Stomach (tissue), 19 donors: ENCODE measurements at places on chromosomes 16 and 17. TPM values are rescaled to one million over a fixed set of nuclear protein-coding genes. Genes with fewer than 3 reads are reported as not detected.

Gene ITGAX
- not detected for total RNA-seq

Gene ANKRD40CL
- total RNA-seq, result 1.4 TPM

Gene CSH1
- total RNA-seq, result not detected

Gene SPEM2
- not detected for total RNA-seq

Gene KRTAP2-1
- not detected for total RNA-seq

Gene ZNF286A
- 13.6 TPM for total RNA-seq

Gene USP36
- 33.3 TPM for total RNA-seq

Gene BIRC5
- 3.9 TPM for total RNA-seq

Gene SAMD14
- total RNA-seq, result not detected

Gene HSD3B7
- 52.7 TPM for total RNA-seq

Gene SLC5A11
- total RNA-seq, result not detected

Gene SERPINF2
- 1.7 TPM for total RNA-seq

Gene ABCA9
- total RNA-seq, result 4.1 TPM

Gene CLDN7
- 17.4 TPM for total RNA-seq

Gene RHBDF1
- total RNA-seq, result 27.4 TPM

Gene NOS2
- total RNA-seq, result 0.18 TPM

Gene OTOP2
- not detected for total RNA-seq

Gene RGS9
- 4.3 TPM for total RNA-seq

Gene FBXO31
- total RNA-seq, result 1,171 TPM

Gene HSD17B1
- 1.8 TPM for total RNA-seq

Gene C1QTNF8
- total RNA-seq, result not detected

Gene NPIPB13
- 3.6 TPM for total RNA-seq

Gene NGFR
- 6.6 TPM for total RNA-seq

Gene SSH2
- 27.2 TPM for total RNA-seq

Gene CIITA
- 67.1 TPM for total RNA-seq

Gene TBC1D3
- total RNA-seq, result not detected

Gene NR1D1
- total RNA-seq, result 2.8 TPM

Gene P2RX1
- total RNA-seq, result 3.6 TPM

Gene PYDC1
- not detected for total RNA-seq

Gene ACACA
- 45.2 TPM for total RNA-seq

Gene CPNE2
- 55.4 TPM for total RNA-seq

Gene TPSB2
- 125 TPM for total RNA-seq

Gene ARHGAP23
- total RNA-seq, result 42.0 TPM

Gene SLC16A6
- not detected for total RNA-seq

Gene ULK2
- total RNA-seq, result 11.1 TPM

Gene RHBDL3
- total RNA-seq, result not detected

Gene STH
- total RNA-seq, result not detected

Gene CCT6B
- 0.45 TPM for total RNA-seq

Gene EVI2A
- total RNA-seq, result 4.5 TPM

Gene NAGLU
- 55.8 TPM for total RNA-seq

Gene NSRP1
- total RNA-seq, result 110 TPM

Gene HAS3
- total RNA-seq, result 10.3 TPM

Gene AXIN1
- 25.5 TPM for total RNA-seq

Gene TMEM170A
- total RNA-seq, result 134 TPM

Gene KRT33A
- not detected for total RNA-seq

Gene LRRC37A
- total RNA-seq, result not detected

Gene CD300LB
- not detected for total RNA-seq

Gene WNT3
- 0.29 TPM for total RNA-seq

Gene RGS11
- total RNA-seq, result 7.0 TPM

Gene ADAD2
- not detected for total RNA-seq

Gene ZDHHC7
- total RNA-seq, result 58.0 TPM

Gene GDPD3
- 1.8 TPM for total RNA-seq

Gene KRTAP1-1
- total RNA-seq, result not detected
